Dorsolateral prefrontal cortex (tissue), 122 donors: ENCODE measurements at places on chromosomes 12 and 14.

GRCh38 chr14:50055461-50056228, 60.7 kb downstream of the VCPKMT start:
- no peak for DNase-seq

DNA sequence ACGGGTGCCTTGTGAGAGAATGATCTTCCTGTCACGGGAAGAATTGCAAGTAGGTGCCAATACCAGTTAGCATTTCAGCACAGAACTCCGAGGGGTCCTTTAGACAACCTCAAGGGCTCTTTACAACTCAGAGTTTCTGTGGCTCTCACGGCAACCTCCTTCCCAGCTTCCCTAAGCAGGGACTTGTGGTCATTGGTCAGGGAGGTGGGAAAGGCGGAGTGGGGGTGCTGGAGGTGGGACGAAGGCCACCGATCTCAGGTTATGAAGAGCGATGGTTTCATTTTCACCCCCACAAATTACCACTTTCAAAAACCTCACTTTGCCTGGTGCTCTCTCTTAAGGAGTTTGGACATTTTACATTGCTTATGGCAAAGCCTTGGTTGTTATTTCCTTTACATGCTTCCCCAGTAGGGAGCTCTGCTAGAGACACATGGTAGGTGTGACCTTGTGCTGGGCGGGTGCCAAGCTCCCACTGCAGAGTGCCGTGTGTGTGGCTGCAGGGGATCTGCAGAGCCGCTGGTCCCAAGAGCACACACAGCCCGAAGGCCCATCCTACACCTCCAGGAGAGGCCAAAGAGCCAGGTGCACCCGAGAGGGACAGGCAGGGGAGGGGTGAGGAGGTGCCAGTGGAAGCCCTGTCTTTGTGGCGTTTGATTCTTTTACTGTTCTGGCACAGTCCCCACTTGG, 21.4 kb downstream of the BCL2L14 start:
- DNase-seq: no peak

- no peak for DNase-seq
These were observed 42.1 kb downstream of the GPR68 start for GRCh38 chr14:91202234-91202974.

DNA sequence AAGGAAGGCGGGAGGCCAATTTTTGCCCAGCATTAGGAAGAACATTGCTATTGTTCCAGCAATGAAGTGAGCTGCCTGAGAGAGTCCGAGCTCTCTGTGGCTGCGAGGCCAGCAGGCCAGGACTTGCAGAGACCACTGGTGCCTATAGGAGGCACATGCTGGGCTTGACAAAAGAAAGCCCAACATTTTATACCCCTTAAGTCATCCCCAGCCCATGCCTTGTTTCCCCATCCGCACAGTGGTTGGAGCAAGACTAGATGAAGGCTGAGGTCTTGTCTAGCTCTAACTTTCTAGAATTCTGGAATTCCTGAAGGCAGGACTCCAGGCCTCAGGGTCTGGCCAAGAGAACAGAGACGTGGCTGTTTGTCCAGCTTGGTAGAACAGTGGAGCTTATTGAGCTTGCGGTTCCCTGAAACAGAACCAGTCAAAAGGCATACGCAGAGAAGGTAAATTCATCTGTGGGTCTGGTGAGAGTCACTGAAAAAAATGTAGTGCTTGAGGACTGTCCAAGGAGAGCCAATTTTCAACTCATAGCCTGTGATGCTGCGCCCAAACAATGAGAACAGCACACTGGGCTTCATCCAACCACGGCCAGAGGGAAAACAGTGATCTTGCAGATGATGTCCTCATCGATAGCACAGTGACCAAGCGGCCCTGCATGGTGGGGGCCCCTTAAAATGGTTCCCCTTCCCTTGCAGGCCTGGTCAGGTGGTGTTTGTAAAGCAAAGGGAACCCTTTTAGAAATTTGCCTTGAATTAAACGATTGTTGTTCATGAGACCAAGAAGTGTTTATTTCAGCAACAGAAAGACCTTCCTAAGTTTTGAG, 27.1 kb upstream of the COL2A1 start:
- no peak for DNase-seq

DNA sequence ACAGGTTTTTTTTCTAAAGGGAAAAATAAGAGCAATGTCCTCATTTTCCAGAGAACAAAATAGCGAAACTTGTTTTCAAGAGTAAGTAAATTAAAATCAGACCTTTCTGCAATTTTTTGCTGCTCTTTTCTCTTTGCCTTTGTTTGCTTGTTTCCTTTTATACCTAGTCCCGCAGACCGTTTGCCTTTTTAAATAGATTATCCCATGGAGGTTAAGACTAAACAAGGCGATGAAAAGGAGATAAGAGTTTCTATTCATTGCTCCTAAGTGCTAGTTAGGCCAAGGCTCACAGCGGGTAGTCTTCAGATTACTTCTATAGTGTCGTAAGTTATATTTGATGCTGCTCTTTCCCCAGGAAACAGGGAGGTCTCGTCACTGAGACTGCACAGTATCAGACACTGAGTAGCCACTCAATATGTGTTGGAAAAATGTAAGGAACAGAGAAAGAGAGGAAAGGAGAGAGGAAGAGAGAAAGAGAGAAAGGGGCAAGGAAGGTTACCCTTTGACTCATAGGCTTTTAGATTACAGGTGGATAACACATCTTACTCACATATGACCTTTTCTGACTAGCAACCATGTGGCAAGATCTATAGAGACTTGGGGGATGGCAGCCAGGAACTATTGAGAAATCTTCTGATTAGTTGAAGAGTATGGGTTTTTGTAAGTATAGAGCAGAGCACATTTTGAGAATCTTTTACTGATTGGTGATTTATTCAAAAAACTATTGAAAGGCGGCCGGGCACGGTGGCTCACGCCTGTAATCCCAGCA, 107.5 kb upstream of the PARP11 start:
- DNase-seq: no peak
